ENCODE measurements at places on chromosomes 13 and 19. TPM values are rescaled to one million over a fixed set of nuclear protein-coding genes. Genes with fewer than 3 reads are reported as not detected.

GRCh38 chr19:42254089-42254849, 659 bp downstream of the ERF start:
- H3K36me3 ChIP-seq = peaks cover 4% of the 10 kb centered on the region
- peak overlapping the region; percentile 96 for H3K27ac ChIP-seq
- H3K4me1 ChIP-seq = peaks cover 44% of the 10 kb centered on the region
- peak; percentile 72 for DNase-seq

- H3K36me3 ChIP-seq = no peaks in the 10 kb centered on the region
- no peak overlapping the region for H3K4me3 ChIP-seq
- DNase-seq = peak; percentile 64
- H3K4me1 ChIP-seq = peaks cover 19% of the 10 kb centered on the region
- no peaks in the 10 kb centered on the region for H3K27me3 ChIP-seq
Measured at GRCh38 chr19:17125728-17126677, 50.4 kb downstream of the MYO9B start.

DNA sequence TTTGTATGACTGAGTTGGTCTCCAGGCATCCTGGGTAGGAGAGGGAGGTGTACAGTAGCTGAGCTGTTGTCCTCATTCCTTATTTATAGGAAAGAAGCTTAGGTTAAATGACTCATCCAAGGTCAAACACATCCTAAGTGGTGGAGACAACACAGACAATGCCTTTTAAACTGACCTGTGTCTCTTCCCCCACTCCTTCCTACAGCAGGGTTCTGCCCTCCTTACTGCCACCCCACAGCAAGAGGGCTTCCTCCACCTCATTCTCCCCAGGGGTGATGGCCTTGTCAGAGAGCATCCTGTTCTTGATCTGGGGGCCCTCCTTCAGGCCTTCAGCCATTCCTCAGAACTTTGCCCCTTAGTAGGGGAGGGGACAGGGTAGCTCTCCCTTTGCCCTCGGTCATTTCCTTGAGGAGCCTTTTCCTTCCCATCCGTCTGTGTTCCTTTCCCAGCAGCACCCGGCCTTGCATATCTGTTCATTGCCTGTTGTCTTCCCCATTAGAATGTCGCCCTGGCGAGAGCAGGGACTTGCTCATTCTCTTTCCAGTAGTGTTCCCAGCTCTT, 48.2 kb upstream of the GPI start:
- peak overlapping the region; percentile 71 for H3K27ac ChIP-seq
- no peak for DNase-seq
- H3K36me3 ChIP-seq = no peaks in the 10 kb centered on the region
- H3K27me3 ChIP-seq = no peaks in the 10 kb centered on the region
- peaks cover 53% of the 10 kb centered on the region for H3K4me1 ChIP-seq
- H3K4me3 ChIP-seq = no peak overlapping the region

- H3K4me1 ChIP-seq = no peaks in the 10 kb centered on the region
- no peak overlapping the region for H3K4me3 ChIP-seq
- DNase-seq = no peak
- no peak overlapping the region for H3K27ac ChIP-seq
- no peaks in the 10 kb centered on the region for H3K27me3 ChIP-seq
Measured at GRCh38 chr13:96575423-96576320, 418.6 kb downstream of the OXGR1 start.

DNA sequence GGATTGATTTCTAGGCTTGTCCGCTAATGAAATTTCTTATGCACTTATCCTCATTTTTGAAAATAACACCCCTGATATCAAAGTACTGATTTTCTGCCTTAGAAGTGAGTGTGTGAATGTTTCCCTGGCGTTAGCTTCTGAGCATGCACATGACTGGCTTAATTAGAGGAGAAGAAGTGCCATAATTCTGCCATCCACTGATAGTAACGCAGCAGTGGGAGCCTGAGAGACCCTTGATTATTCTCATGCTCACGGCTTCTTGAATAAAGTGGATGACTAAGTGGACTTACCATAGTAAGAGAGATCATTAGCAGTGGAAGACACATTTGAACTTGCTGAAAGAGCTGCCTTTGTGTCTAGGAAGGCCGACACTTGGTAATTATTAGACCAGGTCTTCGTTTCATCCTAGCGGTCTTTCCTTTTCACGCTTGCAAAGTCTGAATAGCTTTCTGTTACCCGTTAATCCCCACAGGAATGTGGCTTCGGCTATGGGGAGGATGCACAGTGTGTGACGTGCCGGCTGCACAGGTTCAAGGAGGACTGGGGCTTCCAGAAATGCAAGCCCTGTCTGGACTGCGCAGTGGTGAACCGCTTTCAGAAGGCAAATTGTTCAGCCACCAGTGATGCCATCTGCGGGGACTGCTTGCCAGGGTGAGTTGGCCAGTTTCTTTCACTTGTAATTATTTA, 45.3 kb downstream of the TNFRSF19 start:
- no peak overlapping the region for H3K27ac ChIP-seq

Gene MEDAG
- total RNA-seq = 5.6 TPM

Gene FCGBP
- total RNA-seq = 0.78 TPM

Gene PRKD2
- 16.4 TPM for total RNA-seq

Gene LIN37
- 4.4 TPM for total RNA-seq

Measured in heart right ventricle (tissue), 16 donors.